ENCODE measurements at places on chromosomes 1 and 21.

- DNase-seq, result no peak
- no peaks in the 10 kb centered on the region for H3K36me3 ChIP-seq
- no peak overlapping the region for H3K27ac ChIP-seq
- no peaks in the 10 kb centered on the region for H3K4me1 ChIP-seq
- no peaks in the 10 kb centered on the region for H3K27me3 ChIP-seq
- no peak overlapping the region for H3K4me3 ChIP-seq
Observed at GRCh38 chr1:86387916-86388627, 8.1 kb downstream of the ODF2L start.

- H3K27me3 ChIP-seq, result no peaks in the 10 kb centered on the region
- H3K36me3 ChIP-seq, result no peaks in the 10 kb centered on the region
- H3K4me1 ChIP-seq, result no peaks in the 10 kb centered on the region
- no peak for DNase-seq
Observed at GRCh38 chr21:41545500-41546359, 37.8 kb upstream of the TMPRSS2 start.

GRCh38 chr1:57204091-57204490 lies 219.8 kb downstream of the DAB1 start:
- H3K4me1 ChIP-seq, result no peaks in the 10 kb centered on the region
- H3K36me3 ChIP-seq, result no peaks in the 10 kb centered on the region
- no peak for DNase-seq
- no peaks in the 10 kb centered on the region for H3K27me3 ChIP-seq
- H3K4me3 ChIP-seq, result no peak overlapping the region

- no peaks in the 10 kb centered on the region for H3K36me3 ChIP-seq
- no peaks in the 10 kb centered on the region for H3K27me3 ChIP-seq
- DNase-seq, result no peak
- peaks cover 10% of the 10 kb centered on the region for H3K4me1 ChIP-seq
- H3K4me3 ChIP-seq, result no peak overlapping the region
Observed at GRCh38 chr1:227791425-227792143, 23.9 kb upstream of the PRSS38 start.

DNA sequence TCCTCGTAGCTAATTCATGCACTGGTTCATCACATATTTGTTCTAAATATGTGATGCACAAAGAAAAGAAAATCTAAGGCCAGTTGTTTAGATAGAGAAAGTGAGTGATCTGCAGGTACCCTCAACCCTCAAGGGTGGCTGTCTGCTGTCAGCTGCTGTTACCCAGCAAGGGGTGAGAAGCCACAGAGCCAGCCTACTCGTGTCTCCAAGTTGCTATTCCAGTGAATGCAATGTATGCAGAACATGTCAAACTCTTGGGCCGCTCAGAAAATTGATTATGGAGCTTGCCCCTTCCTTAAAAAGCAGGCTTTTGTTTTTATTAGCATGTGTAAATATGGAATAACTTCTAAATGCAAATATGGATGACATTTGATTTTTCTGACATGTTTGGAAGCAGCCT lies 336.3 kb upstream of the ST6GALNAC5 start:
- DNase-seq, result no peak
- H3K27ac ChIP-seq, result no peak overlapping the region
- no peaks in the 10 kb centered on the region for H3K4me1 ChIP-seq
- no peaks in the 10 kb centered on the region for H3K27me3 ChIP-seq
- H3K4me3 ChIP-seq, result no peak overlapping the region

GRCh38 chr21:17981060-17981740 lies 162.0 kb upstream of the C21orf91 start:
- no peaks in the 10 kb centered on the region for H3K4me1 ChIP-seq
- peak overlapping the region; percentile 28 for H3K27ac ChIP-seq

DNA sequence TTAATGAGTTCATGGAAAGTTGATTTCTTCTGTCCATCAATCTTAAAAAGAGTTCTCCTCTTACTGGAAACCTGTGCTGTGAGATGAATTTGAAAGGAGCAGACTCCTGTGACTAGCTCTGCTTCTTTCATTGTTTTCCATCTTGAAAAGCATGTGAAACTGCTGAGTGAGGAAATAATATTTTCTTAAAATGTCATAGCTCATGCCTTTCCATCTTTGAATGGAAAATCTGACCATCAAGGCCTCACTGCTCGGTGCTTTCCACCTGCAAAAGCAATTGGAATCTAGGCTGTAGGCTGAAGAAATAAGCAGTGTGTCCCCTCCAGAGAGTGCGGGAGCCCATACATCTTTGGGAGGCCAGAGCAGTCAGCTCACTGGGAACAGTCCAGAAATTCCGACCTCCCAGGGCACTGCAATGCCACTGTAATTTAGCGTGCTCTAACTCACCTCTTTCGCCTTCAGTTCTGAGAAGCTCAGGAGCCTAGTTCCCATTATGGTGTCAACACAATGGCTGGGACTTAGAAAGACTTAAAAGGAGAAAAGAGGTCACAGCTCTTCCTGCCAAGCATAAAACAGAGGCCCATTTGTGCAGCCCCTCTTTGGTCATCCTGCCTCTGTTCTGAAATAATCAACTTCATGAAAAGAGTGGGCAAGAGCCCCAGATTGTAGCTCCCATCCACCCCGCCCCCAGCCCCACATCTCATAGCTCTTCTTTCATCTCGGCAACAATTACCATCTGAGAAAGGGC lies 50.4 kb upstream of the F3 start:
- H3K27ac ChIP-seq, result no peak overlapping the region
- H3K4me1 ChIP-seq, result peaks cover 9% of the 10 kb centered on the region
- no peak for DNase-seq
- no peaks in the 10 kb centered on the region for H3K27me3 ChIP-seq

GRCh38 chr21:33492571-33492970 lies 1.1 kb upstream of the DNAJC28 start:
- H3K4me3 ChIP-seq, result no peak overlapping the region
- H3K36me3 ChIP-seq, result no peaks in the 10 kb centered on the region
- H3K27me3 ChIP-seq, result no peaks in the 10 kb centered on the region
- DNase-seq, result no peak
- peaks cover 5% of the 10 kb centered on the region for H3K4me1 ChIP-seq
- H3K27ac ChIP-seq, result no peak overlapping the region

GRCh38 chr1:212173567-212173966 lies 111.6 kb upstream of the PPP2R5A start:
- no peak for DNase-seq
- no peaks in the 10 kb centered on the region for H3K36me3 ChIP-seq
- H3K4me1 ChIP-seq, result no peaks in the 10 kb centered on the region
- H3K27me3 ChIP-seq, result no peaks in the 10 kb centered on the region
- H3K27ac ChIP-seq, result no peak overlapping the region
- no peak overlapping the region for H3K4me3 ChIP-seq

DNA sequence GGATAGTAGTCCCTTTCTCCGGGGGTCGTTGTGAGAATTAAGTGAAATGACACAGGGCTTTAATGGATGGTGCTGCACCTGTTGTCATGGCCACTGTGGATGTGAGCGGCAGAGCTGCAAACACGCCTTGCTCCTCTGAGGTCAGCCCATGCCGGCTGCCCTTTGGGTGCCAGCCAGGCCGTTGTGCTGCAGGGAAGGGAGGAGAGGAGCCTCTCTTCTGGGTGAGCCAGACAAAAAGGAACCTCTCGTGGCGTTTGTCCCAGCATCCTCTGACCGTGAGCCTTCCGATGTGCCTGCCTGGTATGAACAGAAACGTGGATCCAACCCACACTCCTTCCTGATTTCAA lies 383.0 kb upstream of the VAMP3 start:
- H3K27ac ChIP-seq, result no peak overlapping the region
- H3K4me3 ChIP-seq, result no peak overlapping the region
- no peaks in the 10 kb centered on the region for H3K36me3 ChIP-seq
- peaks cover 11% of the 10 kb centered on the region for H3K4me1 ChIP-seq

GRCh38 chr1:156659661-156659987 lies 17.6 kb downstream of the NES start:
- H3K36me3 ChIP-seq, result no peaks in the 10 kb centered on the region
- H3K27ac ChIP-seq, result no peak overlapping the region
- H3K27me3 ChIP-seq, result no peaks in the 10 kb centered on the region
- H3K4me3 ChIP-seq, result no peak overlapping the region

- no peak overlapping the region for H3K27ac ChIP-seq
- no peaks in the 10 kb centered on the region for H3K27me3 ChIP-seq
- H3K36me3 ChIP-seq, result no peaks in the 10 kb centered on the region
- DNase-seq, result no peak
Observed at GRCh38 chr1:71490432-71490831, 409.6 kb upstream of the ZRANB2 start.

GRCh38 chr1:966135-966703 lies at the start of gene PLEKHN1:
Gene PLEKHN1, plus strand, starts transcription at chr1:966482. Its CDS starts 50 bp downstream, at chr1:966532.
- H3K4me3 ChIP-seq, result peak within 1 kb of the TSS; percentile 30
- H3K27ac ChIP-seq, result peak within 1 kb of the TSS; percentile 32
- H3K4me1 ChIP-seq, result peaks cover 24% of the 10 kb centered on the region
